ENCODE measurements at places on chromosomes 11 and 22.

- DNase-seq = no peak
Observed at GRCh38 chr11:126702165-126702720, 298.3 kb downstream of the KIRREL3 start.

DNA sequence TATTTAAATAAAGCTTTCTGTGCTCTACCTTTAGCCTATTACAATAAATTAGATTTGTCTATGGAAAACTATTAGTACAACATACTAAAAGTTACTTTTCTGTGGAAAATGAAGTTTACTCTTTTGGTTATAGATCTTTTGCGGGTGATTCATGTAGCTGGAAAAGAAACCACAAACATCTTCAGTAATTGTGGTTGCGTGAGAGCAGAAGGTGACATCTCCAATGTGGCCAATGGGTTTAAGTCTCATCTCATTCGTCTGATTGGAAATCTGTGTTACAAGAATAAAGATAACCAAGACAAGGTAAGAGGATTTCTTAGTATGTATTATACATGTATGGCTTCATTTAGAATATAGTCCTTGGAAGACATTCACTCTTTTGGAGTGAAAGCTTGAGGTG, 68.6 kb downstream of the ATXN10 start:
- no peak for DNase-seq

DNA sequence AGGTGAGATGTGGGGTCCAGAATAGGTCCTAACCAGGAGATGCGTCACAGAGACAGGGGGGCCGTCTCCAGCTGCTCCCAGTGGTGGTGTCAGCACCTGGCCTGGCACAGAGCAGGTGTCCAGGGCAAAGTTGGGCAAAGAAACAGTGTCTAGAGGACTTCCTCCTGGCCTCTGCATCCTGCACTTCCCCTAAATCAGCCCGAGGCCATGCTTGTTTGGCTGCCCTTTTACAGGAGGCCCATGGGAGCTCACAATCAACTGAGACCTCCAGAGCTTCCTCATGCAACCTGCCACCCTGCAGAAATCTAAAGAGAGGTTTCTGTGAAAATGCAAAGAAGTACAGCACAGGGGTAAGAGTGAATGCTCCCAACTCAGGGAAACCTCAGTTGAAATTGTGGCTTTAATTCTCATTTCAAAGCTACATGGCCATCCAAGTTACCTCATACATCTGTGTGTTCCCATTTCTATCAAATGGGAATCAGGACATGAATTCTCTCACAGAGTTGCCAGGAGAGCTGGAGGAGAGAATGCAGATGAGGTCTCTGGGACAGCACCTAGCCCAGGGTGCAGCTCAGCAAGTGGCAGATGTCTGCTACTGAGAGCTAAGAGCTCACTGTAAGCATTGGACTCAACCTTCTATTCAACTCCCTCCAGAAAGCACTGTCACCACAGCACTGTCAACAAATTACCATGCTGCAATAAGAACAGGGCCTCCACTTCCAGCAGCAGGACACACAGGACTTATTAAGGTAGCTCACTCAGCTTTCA, 32.6 kb downstream of the TCIRG1 start:
- DNase-seq = no peak

GRCh38 chr11:68026391-68027105, 3.9 kb upstream of the NDUFS8 start:
- DNase-seq = no peak

DNA sequence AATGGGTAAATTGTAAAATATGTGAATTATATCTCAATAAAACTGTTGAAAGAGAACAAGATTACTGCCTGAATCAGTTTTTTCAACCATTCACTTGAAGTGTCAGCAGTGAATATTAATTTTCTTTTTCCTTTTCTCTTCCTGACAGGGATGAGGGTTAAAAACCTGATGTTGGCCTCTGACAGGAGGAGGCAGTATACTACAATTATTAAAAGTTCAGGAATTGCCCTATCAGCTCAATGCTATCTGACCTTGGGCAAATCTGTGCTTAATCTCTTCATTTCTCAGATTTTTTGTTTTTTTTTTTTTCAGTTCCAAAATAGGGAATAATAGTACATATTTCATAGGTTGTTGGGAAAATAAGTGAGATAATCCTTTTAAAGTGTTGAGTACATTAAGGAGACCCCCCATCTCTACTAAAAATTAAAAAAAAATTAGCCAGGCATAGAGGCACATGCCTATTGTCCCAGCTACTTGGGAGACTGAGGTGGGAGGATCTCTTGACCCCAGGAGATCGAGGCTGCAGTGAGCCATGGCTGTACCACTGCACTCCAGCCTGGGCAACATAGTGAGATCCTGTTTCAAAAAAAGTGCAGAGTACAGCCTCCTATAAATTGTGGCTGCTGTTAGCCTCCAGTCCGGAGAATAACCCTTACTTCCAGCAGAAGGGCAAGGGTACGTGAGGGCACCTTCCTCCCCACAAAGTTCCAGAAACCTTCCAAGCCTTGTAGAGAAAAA, 48.8 kb downstream of the TRIM44 start:
- no peak for DNase-seq

GRCh38 chr11:124482362-124483147, 37.1 kb upstream of the OR8B8 start:
- DNase-seq = no peak

GRCh38 chr11:132576706-132577105, 955.6 kb downstream of the OPCML start:
- no peak for DNase-seq

GRCh38 chr11:16299884-16300782, 56.2 kb downstream of the SOX6 start:
- no peak for DNase-seq

- no peak for DNase-seq
Observed at GRCh38 chr11:57299150-57299737, 25.5 kb downstream of the TNKS1BP1 start.

DNA sequence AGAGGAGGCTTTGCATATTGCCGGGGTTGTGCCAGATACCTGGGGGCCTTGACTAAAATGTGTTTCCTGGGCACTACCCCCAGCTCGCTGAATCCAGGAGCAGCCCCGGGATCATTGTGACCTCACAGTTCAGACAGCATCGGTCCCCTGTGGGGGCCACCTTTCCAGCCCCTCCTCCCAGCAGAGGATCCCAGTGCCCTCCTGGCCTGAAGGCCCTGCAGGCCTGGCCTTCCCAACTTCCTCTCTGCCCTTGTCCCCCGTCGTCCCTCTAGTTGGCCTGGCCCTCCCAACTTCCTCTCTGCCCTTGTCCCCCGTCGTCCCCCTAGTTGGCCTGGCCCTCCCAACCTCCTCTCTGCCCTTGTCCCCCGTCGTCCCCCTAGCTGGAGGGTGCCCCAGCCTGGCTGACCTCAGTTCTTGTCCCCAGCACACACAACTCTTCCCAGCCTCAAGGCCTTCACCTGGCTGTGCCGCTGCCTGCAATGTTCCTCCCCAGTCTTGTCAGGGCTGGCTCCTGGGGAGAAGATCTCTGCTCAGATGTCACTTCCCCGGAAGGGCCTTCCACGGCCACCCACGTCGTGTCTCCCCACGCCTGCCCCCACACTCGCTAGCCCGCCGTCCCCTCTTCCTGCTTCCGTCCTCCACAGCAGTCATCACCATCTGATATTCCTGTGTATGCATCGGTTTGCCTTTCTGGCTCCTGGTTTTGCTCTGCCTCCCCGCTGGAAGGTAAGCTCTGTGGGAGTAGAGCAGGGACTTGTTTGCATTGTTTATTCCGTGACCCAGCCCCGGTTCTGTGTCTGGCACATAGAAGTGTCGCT, 12.6 kb upstream of the ANO1 start:
- no peak for DNase-seq

DNA sequence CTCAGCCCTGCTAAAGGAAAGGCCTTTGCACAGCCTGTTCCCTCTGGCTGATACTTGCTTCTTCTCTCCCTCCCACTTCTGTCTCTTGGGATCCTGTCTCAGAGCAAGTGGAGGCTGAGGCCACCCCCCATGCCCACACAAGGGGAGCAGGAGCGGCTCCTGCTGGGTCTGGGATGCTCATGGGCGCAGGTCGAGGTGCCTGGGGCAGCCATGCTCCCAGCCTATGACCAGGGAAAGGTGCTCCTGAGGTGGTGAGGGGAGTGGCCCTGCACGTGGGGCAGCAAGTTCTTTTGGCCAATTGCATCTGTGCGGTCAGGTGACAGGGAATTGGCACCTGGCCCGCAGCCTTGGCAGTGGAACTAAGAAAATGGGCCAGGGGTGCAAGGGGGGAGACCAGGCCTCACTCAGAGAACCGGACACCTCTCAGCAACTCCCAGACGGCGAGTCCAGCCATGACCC, 1.5 kb downstream of the MAPK11 start:
- no peak for DNase-seq

DNA sequence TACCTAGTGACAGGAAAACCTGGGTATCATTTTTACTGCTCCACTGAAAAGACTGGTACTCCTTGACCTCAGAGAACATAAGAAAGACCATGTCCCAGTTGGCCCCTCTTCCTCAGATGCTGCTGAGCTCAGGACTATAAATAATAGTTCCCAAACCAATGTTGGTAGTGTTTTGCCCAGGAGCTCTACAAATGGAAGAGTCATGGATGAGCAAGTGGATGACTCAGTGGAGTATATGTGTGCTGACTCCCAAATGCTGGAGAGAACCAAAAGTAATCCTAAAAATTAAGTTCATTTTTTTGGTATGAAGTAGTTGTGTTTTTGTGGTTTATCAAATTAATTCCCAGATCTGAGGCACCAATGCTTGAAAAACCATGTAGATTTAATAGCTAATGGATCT, 482.0 kb downstream of the KCNA4 start:
- no peak for DNase-seq

DNA sequence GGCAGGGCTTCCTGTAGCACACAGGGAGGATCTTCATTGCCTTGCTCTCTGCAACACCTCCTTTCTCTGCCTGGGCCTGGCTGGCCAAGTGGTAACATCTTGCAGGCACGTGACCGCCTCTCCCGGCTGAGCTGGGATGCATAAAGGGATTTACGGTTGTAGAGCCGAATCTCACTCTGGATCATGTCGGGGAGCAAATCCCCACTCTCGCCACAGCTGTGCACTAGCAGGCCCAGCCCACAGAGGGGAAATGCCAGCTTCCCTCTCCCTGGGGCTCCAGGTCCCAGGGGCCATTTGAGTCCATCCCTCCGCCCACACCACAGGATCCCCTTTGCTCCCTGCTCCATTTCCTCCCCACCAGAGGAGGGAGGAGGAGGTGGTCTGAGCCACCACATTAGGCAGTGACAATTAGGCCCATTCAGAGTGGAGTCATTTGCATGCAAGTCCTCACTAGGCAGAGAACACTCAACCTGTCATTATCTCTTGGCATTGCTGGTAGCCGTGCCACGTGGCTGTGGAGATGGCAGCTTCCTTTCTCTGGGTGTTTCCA, 196.7 kb downstream of the DSCAML1 start:
- no peak for DNase-seq

DNA sequence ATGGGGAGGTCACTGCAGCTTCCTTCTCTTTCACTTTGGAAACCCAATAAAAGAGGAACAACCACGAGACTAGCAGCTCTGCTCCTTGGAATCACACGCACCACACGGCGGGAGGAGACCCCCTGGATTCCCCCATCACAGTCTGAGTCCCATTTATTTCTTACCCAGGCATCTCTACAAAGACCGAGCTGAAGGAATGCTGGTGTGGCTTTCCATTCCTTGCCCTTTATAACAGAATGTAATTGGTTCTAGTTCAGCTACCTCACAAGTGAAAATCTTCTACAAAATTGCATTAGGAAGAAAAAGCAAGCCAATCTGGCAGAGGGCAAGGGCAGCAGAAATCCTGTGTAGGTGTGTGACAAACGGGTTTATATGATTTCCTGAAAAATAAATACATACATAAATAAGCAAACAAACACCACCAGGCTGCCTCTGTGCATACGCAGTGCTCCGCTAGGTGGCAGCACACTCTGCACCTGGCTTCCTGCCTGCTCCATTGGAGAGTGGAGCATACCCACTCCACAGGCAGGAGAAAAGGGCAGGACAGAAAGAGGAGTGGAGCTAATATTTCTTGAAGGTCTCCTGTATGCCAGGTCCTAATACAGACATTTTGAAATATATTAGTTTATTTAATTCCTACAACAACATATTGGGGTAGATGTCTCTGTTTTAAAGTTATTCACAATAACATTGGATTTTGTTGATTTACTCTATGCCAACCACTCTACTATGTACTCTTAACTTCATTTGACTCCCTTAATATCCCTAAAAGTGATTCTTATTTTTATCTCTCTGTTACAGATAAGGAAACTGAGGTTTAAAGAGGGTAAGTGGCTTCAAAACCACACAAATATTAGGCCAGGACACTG, 673.1 kb downstream of the KCNA4 start:
- DNase-seq = no peak

DNA sequence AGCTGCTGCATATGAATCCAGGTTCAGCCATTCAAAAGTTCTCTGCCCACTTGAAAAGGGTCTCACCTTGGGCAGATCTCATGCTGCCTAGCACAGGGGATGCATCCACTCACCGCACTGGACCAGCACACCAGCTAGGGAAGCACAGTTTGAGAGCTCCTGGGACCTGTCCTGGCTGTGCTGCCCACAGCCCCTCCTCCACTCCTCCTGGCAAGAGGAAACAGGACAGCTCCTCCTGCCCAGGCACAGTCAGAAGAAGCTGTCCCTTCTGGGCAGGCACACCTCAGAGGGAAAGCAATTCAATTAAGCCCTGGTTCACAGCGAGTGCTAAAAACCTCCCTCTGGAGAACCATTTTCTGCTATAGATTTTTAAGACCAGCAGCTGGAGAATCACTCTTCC, 146.7 kb downstream of the ST3GAL4 start:
- DNase-seq = no peak

- DNase-seq = no peak
Observed at GRCh38 chr22:48053486-48053885, 1291.0 kb downstream of the TBC1D22A start.

- no peak for DNase-seq
Observed at GRCh38 chr22:28992565-28993356, 68.9 kb downstream of the C22orf31 start.

DNA sequence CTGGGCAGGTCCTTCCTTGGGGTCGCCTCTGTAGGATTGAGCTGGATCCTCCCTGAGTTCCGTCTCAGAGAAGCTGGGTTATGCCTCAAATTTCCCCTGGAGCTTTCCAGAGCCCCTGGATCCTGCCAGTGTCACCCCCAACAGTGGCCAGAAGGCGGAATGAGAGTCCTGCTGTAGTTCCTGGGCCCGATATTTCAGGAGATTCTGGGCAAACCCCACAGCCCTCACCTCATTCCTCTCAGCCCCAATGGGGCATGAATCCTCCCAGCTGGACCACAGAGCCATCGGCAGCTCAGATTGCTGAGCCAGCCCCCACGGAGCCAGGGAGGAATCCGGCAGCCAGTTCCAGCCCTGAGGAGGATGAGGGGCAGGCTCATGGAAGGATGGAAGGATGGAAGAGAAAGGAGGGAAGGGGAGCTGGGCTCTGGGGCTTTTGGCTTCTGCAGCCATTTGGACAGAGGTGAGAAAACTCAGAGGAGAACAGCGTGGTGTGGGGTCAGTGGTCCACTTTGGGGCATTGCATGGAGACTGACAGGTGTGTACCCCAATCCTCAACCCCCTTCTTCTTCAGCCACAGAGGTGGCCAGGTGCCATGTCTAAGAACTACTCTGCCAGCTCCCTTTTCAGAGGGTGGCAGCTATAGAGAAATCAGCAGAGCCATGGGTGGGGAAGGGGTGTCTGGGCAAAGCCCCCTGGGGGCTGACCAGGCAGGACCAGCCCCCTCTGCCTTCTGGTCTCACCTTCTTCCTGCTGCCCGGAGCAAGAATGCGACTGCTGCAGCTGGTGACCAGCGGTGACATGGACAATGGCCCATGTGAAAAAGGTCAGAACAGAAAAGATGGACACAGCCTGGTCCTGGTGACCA, 867.6 kb downstream of the TBC1D22A start:
- no peak for DNase-seq

All from SK-N-MC (cell line).